ENCODE measurements at places on chromosomes 4 and X. TPM values are rescaled to one million over a fixed set of nuclear protein-coding genes. Genes with fewer than 3 reads are reported as not detected.

The CD40LG gene
- total RNA-seq: not detected

The FAM149A gene
- total RNA-seq: 7.5 TPM

The SYN1 gene
- total RNA-seq: 14.1 TPM

The DMRTC1B gene
- not detected for total RNA-seq

The CPE gene
- total RNA-seq: 11.9 TPM

The FGF2 gene
- 153 TPM for total RNA-seq

The CLGN gene
- 3.2 TPM for total RNA-seq

The UGT2B10 gene
- total RNA-seq: not detected

The TCEAL6 gene
- total RNA-seq: not detected

The PHKA1 gene
- total RNA-seq: 7.2 TPM

The VCX3A gene
- 0.63 TPM for total RNA-seq

The SOWAHB gene
- total RNA-seq: 0.65 TPM

GRCh38 chr4:147863808-147864472 is 132.1 kb downstream of the ARHGAP10 start:
- no peak overlapping the region for H3K4me3 ChIP-seq
- no peak for DNase-seq
- H3K4me1 ChIP-seq: peaks cover 2% of the 10 kb centered on the region
- no peak overlapping the region for H3K27ac ChIP-seq
- H3K36me3 ChIP-seq: no peaks in the 10 kb centered on the region

DNA sequence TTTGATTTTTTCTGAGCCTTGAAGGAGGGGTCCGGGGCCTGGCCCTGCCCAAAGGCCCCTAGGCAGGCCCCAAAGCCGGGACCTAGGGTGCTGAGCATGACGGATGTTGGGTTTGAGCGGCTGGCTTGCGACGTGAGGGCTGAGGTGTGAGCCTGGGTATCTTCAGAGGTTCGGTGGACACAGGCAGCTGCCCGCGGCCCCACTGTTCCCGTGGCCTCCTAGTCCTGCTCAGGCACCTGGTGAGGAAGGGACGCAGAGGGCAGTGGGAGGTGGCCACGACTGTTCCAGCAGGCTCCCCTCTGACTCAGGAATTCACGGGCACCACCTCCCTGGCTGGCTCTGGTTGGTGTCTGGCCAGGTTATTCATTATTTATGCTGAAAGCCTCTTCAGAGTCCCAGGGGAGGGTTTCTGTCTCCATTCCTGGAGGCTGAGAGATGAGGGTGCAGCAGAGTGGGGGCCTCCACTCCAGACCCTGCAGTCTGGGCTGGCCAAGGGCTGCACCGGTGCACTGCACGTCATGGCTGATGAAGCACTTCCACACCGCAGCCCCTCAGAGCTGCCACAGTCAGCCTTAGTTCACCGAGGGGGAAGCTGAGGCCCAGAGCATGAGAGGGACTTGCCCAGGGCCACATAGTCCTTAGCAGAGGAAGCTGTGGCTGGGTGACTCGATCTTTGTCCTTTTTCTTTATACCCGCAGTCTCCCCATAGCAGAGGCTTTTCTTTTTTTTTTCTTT is 2.2 kb downstream of the MSANTD1 start:
- H3K36me3 ChIP-seq: no peaks in the 10 kb centered on the region
- H3K27me3 ChIP-seq: no peaks in the 10 kb centered on the region
- H3K4me1 ChIP-seq: no peaks in the 10 kb centered on the region
- no peak overlapping the region for H3K27ac ChIP-seq
- H3K4me3 ChIP-seq: no peak overlapping the region

DNA sequence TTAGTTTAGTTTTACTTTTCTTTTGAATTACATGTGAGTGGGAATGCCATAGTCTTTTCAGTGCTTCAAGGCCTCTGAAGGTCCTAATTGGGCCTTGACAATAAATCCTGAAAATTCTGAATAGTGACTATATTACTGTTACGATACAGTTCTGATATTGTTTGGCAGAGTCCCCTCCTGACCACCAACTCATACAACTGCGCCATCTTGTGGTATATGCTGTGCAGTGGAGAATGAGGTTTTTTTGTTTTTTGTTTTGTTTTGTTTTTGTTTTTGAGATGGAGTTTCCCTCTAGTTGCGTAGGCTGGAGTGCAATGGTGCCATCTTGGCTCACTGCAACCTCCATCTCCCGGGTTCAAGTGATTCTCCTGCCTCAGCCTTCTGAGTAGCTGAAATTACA is 56.6 kb upstream of the CHRDL1 start:
- H3K4me3 ChIP-seq: no peak overlapping the region
- H3K4me1 ChIP-seq: no peaks in the 10 kb centered on the region
- DNase-seq: no peak
- no peak overlapping the region for H3K27ac ChIP-seq
- no peaks in the 10 kb centered on the region for H3K27me3 ChIP-seq

GRCh38 chr4:113828702-113829101 is 67.2 kb upstream of the CAMK2D start:
- no peaks in the 10 kb centered on the region for H3K4me1 ChIP-seq
- H3K36me3 ChIP-seq: no peaks in the 10 kb centered on the region
- no peaks in the 10 kb centered on the region for H3K27me3 ChIP-seq
- no peak overlapping the region for H3K27ac ChIP-seq

- no peaks in the 10 kb centered on the region for H3K4me1 ChIP-seq
- no peak for DNase-seq
- no peaks in the 10 kb centered on the region for H3K36me3 ChIP-seq
- peaks cover 23% of the 10 kb centered on the region for H3K27me3 ChIP-seq
- H3K4me3 ChIP-seq: no peak overlapping the region
- H3K27ac ChIP-seq: no peak overlapping the region
Observed at GRCh38 chrX:28120072-28120471, 138.8 kb upstream of the DCAF8L1 start.

DNA sequence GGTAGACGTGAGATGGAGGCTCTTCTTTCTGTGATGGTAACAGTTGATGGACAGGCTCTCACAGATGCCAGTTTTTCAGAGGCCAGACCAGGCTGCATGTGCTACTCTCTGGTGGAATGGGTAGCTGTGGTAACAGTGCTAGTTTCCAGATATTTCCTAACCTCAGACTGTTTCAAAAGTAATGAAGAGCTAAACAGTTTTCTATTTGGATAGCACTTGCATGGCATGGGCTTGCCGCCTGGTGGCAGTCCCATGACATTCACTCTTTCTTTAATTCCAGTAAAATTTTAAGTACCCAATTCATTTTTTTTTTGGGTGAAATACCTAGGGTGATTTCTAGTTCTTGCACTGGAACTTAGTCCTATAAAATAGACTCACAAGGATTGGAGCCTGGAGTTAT is 220.2 kb upstream of the MAD2L1 start:
- no peaks in the 10 kb centered on the region for H3K4me1 ChIP-seq
- H3K27ac ChIP-seq: no peak overlapping the region
- no peak for DNase-seq

GRCh38 chrX:24692305-24692704 is 1.4 kb upstream of the POLA1 start:
- H3K4me1 ChIP-seq: no peaks in the 10 kb centered on the region
- peak overlapping the region; percentile 92 for H3K4me3 ChIP-seq
- no peaks in the 10 kb centered on the region for H3K27me3 ChIP-seq

GRCh38 chrX:55057675-55058249 is 17.1 kb upstream of the PAGE2B start:
- no peaks in the 10 kb centered on the region for H3K27me3 ChIP-seq
- H3K4me1 ChIP-seq: no peaks in the 10 kb centered on the region
- H3K36me3 ChIP-seq: no peaks in the 10 kb centered on the region
- DNase-seq: peak; percentile 32
- H3K27ac ChIP-seq: no peak overlapping the region

DNA sequence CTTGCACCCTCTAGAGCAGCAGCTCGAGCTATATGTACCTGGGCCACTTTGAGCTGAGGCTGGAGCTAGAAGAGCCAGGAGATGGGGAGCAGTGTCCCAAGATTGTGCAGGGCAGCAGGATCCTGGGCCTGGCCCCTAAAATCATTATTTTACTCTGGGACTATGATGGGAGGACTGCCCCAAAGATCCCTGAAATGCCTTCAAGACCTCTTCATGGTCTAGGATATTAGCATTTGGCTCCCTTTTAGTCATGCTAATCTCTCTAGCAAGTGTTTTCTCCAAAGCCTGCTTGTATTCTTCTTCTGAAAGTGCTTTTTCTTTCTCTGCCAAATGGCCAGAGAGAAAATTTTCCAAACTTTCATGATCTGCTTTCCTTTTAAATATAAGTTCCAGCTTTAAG is 211.6 kb downstream of the PARM1 start:
- no peaks in the 10 kb centered on the region for H3K36me3 ChIP-seq
- no peak for DNase-seq
- H3K4me1 ChIP-seq: no peaks in the 10 kb centered on the region
- H3K27me3 ChIP-seq: no peaks in the 10 kb centered on the region

DNA sequence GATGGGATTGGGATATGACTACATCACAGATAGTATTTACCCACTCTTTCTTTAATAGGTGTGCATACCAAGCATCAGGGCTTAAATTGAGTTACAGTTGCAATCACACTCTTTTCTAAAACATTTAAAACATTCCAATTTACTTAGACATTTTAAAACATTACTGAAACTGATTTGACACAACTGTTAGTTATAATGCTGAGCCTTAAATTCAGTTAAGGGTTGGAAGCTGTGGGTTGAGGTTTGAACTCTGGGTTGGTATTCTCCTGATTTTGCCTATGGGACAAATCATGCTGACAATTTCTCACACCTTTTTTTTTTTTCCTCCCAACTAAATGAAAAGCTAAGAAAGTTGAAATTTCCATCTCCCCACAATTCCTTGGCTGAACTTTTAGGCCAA is 16.3 kb downstream of the SLIT2 start:
- no peaks in the 10 kb centered on the region for H3K4me1 ChIP-seq
- DNase-seq: no peak
- no peaks in the 10 kb centered on the region for H3K27me3 ChIP-seq
- no peak overlapping the region for H3K4me3 ChIP-seq
- no peak overlapping the region for H3K27ac ChIP-seq

DNA sequence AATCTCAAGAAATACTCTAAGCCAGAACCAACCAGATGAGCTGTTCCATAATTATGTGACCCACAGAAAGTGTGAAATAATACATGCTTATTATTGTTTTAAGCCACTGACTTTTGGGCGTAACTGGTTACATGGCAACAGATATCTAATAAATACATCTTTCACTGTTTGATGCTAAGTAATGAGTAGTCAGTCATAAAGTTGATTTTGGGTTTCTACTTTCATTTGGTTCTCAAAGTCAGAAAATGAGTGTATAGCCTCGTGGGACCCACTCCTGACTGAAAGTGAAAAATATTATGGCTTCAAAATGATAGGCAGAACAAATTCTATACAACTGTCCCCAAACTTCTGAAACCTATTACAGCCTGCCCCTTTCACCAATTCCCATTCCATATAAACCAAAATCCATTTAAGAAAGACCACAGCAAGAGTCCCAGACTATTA is 88.0 kb upstream of the CBR4 start:
- DNase-seq: no peak
- no peaks in the 10 kb centered on the region for H3K36me3 ChIP-seq
- no peaks in the 10 kb centered on the region for H3K27me3 ChIP-seq
- H3K4me3 ChIP-seq: no peak overlapping the region

GRCh38 chrX:56615282-56615681 is 51.9 kb downstream of the UBQLN2 start:
- H3K27ac ChIP-seq: no peak overlapping the region
- no peak overlapping the region for H3K4me3 ChIP-seq

- H3K4me1 ChIP-seq: no peaks in the 10 kb centered on the region
- H3K27me3 ChIP-seq: no peaks in the 10 kb centered on the region
- no peak for DNase-seq
- H3K4me3 ChIP-seq: no peak overlapping the region
- H3K36me3 ChIP-seq: peaks cover 14% of the 10 kb centered on the region
Observed at GRCh38 chr4:89023140-89023539, 33.8 kb downstream of the FAM13A start.

DNA sequence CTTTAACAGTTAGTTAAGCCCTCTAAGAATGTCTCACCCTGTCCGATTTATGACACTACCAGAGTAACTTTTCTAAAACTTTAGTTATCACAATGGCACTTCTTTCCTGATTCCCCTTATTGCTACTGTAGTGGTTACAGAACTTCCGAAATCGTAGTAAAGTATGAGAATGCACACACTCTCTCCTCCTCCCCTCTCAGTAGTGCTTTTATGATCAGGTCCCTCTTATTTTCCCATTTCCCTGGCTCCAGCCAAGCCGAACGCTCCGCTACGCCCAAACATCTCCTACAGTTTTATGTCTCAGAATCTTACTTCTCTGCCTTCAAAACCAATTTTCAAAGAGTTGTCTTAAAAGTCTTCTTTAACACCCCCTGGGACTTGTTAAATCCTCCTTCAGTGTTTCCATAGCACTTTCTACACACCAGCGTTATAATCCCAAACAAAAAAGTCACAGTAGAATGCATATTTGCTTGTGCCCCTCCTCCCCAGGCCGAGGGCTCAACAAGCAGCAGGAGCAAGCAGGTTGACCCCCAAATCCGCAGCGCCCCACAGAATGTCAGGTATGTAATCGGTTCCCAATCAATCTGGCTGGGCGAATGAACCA is 671 bp downstream of the HPF1 start:
- H3K4me3 ChIP-seq: peak overlapping the region; percentile 77
- peak overlapping the region; percentile 46 for H3K27ac ChIP-seq
- DNase-seq: no peak

GRCh38 chrX:110145854-110146253 is 142.9 kb downstream of the TMEM164 start:
- no peak overlapping the region for H3K27ac ChIP-seq
- H3K4me3 ChIP-seq: no peak overlapping the region
- H3K4me1 ChIP-seq: no peaks in the 10 kb centered on the region
- DNase-seq: no peak

DNA sequence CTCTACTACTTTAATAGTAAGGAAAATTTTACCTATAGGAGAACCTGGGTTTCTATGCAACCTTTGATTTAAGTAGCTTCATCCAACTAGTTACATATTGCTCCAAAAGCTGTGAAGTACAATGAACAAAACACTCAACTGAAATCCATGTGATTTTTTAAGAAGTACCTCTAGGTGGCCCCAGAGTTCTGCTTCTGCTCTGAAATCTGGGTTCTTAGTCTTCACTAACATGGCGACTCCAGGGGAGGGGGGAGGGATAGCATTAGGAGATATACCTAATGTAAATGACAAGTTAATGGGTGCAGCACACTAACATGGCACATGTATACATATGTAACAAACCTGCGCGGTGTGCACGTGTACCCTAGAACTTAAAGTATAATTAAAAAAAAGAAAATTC is 73.4 kb upstream of the MAGEB2 start:
- H3K36me3 ChIP-seq: no peaks in the 10 kb centered on the region
- H3K27me3 ChIP-seq: no peaks in the 10 kb centered on the region
- no peak overlapping the region for H3K4me3 ChIP-seq
- H3K27ac ChIP-seq: no peak overlapping the region
- DNase-seq: no peak
